Astrocyte (in vitro differentiated cells and primary cell): ENCODE measurements at places on chromosomes 5 and 9.

GRCh38 chr5:94374336-94374735, 244.1 kb downstream of the KIAA0825 start:
- no peak for DNase-seq

DNA sequence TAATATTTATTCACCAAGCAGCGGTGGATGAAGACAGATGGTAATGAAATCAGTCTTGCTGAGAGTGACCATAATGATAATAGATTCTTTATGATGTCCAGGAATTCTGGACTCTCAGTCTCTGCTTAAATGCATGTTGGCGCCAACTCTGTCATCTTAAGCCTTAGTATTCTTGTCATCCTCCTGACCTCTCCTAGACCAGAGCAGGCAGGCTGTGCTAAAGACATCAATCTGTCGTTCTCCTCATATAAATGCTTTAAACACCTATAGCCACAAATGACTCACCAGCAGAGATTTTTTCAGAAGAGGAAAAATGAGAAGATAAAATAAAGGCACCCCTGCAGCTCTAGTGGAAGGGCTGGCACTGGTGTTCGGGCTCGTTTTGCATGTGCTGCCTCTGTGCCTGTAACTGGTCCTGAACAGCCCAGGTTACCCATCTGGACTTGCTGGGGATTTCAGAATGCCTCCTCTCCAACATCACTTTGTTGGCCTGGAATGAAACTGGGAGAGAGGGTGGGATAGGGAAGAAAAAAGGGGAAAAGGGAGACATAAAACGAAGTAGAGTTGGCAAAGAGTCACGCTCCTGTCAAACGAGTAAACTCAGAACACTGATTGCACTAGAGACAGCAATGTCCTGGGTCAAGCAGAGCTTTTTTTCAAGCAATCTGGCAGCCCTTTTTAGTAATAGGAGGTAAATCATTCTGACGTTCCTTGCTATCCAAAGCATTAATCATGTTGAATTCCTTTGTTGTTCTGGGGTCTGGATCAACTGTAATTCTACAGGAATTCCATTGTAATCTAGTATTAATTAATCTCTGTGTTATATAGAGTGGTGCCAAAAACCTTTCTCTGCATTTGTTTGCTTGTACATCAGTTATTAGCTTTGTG, 195.5 kb upstream of the CLINT1 start:
- peak; percentile 87 for DNase-seq

DNA sequence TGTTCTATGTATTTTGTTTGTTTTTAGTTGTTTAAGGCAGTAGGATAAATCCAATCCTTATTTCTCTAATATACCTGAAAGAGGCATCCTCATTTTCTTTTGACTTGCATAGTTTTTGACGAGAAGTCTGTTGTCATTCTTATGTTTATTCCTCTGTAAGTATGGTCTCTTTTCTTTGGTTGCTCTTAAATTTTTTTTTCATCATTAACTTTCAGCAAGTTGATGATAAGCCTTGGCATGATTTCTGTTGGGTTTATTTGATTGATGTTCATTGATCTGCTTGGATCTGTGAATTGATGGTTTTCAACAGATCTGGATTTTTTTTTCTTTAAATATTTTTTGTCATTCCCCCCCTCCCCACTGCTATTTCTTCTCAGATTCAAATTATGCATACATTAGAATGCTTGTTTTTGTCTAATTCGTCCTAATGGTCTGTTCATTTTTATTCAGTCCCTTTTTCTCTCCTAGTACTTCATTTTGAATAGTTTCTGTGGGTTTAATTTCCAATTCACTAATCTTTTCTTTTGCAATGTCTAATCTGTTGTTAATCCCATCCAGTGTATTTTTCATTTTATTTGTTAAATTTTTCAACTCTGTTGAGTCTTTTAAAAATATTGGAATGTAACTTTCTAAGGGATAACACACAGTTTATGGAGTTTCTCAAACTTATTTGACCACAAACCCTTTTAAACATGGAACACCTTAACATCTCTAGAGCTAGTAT, 495.9 kb downstream of the CSNK1G3 start:
- DNase-seq, result peak; percentile 42

DNA sequence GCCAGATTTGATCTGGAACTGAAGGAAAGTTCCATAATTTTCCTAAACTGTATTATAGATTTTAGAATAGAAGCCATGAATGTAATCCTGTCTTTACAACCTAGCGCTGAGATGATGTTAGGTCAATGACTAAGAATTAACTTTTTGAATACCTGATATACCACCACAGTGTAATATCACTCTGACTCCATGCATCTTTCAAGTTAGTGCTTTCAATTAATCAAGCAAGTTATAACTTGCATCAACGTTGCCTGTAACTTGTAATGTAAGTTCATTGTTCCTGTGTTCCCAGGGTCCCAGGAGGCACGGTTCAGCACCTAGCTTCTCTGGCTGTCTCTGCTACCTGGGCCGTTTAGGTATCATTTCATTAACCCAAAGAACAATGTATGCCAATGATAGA, 139.3 kb downstream of the CSNK1G3 start:
- DNase-seq, result no peak
